ENCODE measurements at places on chromosomes 11 and 22. TPM values are rescaled to one million over a fixed set of nuclear protein-coding genes. Genes with fewer than 3 reads are reported as not detected.
A peak's percentile ranks its signal among the peaks of the same experiment; 100 is the strongest.

IGF2 gene
- total RNA-seq: 124 TPM

OSM gene
- not detected for total RNA-seq

OR51E1 gene
- total RNA-seq: 1.7 TPM

CATSPER1 gene
- not detected for total RNA-seq

- peaks cover 3% of the 10 kb centered on the region for H3K4me1 ChIP-seq
- H3K36me3 ChIP-seq: no peaks in the 10 kb centered on the region
- no peak for DNase-seq
- no peaks in the 10 kb centered on the region for H3K27me3 ChIP-seq
Measured at GRCh38 chr11:22668005-22668796, 1.8 kb downstream of the GAS2 start.

GRCh38 chr11:67270256-67271204 is 4.3 kb downstream of the GRK2 start:
- peak; percentile 53 for DNase-seq
- peak overlapping the region; percentile 72 for H3K27ac ChIP-seq
- no peaks in the 10 kb centered on the region for H3K27me3 ChIP-seq
- no peaks in the 10 kb centered on the region for H3K36me3 ChIP-seq

DNA sequence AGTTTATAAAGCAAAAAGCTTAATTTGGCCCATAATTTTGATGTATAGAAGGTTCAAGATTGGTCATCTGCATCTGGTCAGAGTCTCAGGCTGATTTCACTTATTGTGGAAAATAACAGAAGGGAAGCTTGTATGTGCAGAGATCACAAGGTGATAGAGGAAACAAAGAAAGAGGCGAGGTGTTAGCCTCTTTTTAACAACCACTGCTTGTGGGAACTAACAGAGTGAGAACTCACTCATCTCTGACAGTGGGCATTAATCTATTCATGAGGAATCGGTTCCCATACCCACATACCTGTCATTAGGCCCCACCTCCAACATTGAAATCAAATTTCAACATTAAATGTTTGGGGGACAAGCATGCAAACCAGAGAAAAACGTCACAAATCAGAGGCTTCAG is 250.3 kb downstream of the GRM5 start:
- no peaks in the 10 kb centered on the region for H3K27me3 ChIP-seq
- H3K36me3 ChIP-seq: no peaks in the 10 kb centered on the region
- no peaks in the 10 kb centered on the region for H3K4me1 ChIP-seq
- no peak overlapping the region for H3K4me3 ChIP-seq
- no peak for DNase-seq
- H3K27ac ChIP-seq: no peak overlapping the region

- DNase-seq: no peak
- no peak overlapping the region for H3K4me3 ChIP-seq
- peaks cover 42% of the 10 kb centered on the region for H3K36me3 ChIP-seq
- H3K27ac ChIP-seq: no peak overlapping the region
Measured at GRCh38 chr11:65645710-65646109, 7.8 kb downstream of the SIPA1 start.

GRCh38 chr11:8234425-8234821 is 29.3 kb downstream of the LMO1 start:
- DNase-seq: no peak
- H3K4me3 ChIP-seq: no peak overlapping the region
- no peaks in the 10 kb centered on the region for H3K36me3 ChIP-seq
- no peaks in the 10 kb centered on the region for H3K27me3 ChIP-seq
- H3K27ac ChIP-seq: no peak overlapping the region

- no peak overlapping the region for H3K27ac ChIP-seq
- DNase-seq: no peak
- H3K4me3 ChIP-seq: no peak overlapping the region
- no peaks in the 10 kb centered on the region for H3K27me3 ChIP-seq
- H3K4me1 ChIP-seq: no peaks in the 10 kb centered on the region
Measured at GRCh38 chr22:23034621-23035556, 35.4 kb upstream of the GNAZ start.

GRCh38 chr11:45485070-45485707 is 180.2 kb downstream of the CHST1 start:
- no peaks in the 10 kb centered on the region for H3K4me1 ChIP-seq
- peak; percentile 18 for DNase-seq
- H3K27ac ChIP-seq: no peak overlapping the region
- no peaks in the 10 kb centered on the region for H3K27me3 ChIP-seq

GRCh38 chr11:126039485-126040271 is 23.0 kb downstream of the CDON start:
- H3K4me1 ChIP-seq: no peaks in the 10 kb centered on the region
- H3K4me3 ChIP-seq: no peak overlapping the region
- H3K27ac ChIP-seq: no peak overlapping the region
- DNase-seq: no peak
- H3K36me3 ChIP-seq: no peaks in the 10 kb centered on the region

GRCh38 chr11:126791991-126792390 is 208.6 kb downstream of the KIRREL3 start:
- no peak for DNase-seq
- H3K36me3 ChIP-seq: no peaks in the 10 kb centered on the region
- no peak overlapping the region for H3K27ac ChIP-seq

- H3K27me3 ChIP-seq: no peaks in the 10 kb centered on the region
- H3K36me3 ChIP-seq: no peaks in the 10 kb centered on the region
Measured at GRCh38 chr11:129733981-129734380, 81.7 kb upstream of the TMEM45B start.

- H3K27ac ChIP-seq: peak overlapping the region; percentile 51
- H3K4me3 ChIP-seq: no peak overlapping the region
- no peak for DNase-seq
- peaks cover 2% of the 10 kb centered on the region for H3K4me1 ChIP-seq
Measured at GRCh38 chr11:91946397-91946951, 278.1 kb upstream of the FAT3 start.

- H3K27me3 ChIP-seq: no peaks in the 10 kb centered on the region
- no peak overlapping the region for H3K4me3 ChIP-seq
- H3K4me1 ChIP-seq: no peaks in the 10 kb centered on the region
- DNase-seq: no peak
Measured at GRCh38 chr11:80702264-80702663, 1261.4 kb upstream of the TENM4 start.
